SK-N-DZ (cell line): ENCODE measurements at places on chromosomes 3 and 15.
A peak's percentile ranks its signal among the peaks of the same experiment; 100 is the strongest.

GRCh38 chr15:68114840-68115239 is 60.7 kb downstream of the PIAS1 start:
- no peak for DNase-seq

DNA sequence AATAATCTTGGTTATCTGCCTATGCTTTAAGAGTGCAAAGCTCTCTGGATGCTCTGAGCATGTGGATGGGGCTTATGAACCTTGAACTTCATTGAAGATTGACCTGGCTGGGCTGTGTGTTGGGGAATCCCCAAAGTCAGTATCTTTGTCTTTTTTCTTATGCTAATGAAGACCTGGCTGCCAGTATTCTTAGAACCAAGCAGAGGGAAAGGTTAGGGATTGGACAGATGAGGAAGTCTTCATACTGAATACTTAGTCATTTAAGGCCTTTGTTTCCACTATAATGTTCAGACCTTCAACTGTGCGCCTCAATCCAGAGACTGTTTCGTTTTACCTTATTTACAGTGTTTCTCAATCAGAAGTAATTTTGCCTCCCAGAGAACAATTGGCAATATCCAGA is 42.5 kb upstream of the CMTM7 start:
- no peak for DNase-seq

- no peak for DNase-seq
Observed at GRCh38 chr3:129583289-129583688, 23.2 kb downstream of the PLXND1 start.

- DNase-seq = no peak
Observed at GRCh38 chr3:34361921-34362320, 563.5 kb downstream of the PDCD6IP start.

DNA sequence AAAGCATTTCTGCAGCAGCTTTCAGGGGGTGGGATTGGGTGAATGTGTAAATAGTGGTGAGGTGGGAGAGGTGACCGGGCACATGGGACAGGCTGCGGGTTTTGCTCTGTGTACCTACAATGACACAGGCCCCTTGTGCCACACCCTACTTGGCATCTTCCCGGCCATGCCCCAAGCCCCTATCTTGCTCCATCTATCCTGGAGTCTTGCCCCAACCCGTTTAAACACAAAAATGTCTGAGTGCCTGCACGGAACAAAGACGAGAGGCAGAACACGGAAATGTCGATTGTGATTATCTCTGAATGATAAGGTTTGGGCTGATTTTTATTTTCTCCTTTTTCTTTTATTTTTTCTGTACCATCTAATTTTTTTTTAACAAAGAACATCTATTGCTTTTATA is 46.0 kb upstream of the SLC6A1 start:
- no peak for DNase-seq

GRCh38 chr3:169454060-169454317 is 209.5 kb downstream of the MECOM start:
- no peak for DNase-seq

GRCh38 chr3:143824735-143825385 is 23.4 kb downstream of the SLC9A9 start:
- no peak for DNase-seq

DNA sequence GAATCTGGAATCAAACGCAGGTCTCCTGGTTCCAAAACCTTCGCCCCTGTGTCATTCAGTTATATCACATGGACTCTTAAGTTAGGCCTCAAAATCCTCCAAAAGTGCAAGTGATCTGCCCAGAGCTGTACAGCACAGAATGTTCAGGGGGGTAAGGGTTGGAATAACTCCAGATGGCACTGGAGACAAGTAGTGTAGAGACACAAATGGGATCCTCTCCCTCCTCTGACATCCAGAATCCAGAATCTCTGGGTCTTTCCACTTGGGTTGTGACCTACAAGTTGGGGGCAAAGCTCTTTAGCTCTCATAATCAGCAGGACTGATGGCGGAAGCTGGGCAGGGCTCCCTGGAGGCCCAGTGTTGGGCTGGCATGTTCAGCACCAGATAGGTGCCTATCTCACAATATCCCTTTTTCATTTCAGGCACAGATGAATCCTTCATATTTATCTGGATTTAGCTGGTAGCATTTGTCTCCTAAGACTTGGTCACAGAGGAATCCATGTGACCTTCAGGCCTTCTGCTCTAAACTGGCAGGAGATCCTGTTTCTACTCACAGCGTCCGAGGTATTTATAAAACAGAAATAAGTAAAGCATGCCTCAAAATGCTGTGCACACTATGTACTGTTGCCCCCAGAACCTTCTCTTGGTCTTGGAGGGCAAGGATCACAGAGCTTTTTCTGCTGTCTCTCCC is 15.4 kb downstream of the ABHD2 start:
- no peak for DNase-seq

DNA sequence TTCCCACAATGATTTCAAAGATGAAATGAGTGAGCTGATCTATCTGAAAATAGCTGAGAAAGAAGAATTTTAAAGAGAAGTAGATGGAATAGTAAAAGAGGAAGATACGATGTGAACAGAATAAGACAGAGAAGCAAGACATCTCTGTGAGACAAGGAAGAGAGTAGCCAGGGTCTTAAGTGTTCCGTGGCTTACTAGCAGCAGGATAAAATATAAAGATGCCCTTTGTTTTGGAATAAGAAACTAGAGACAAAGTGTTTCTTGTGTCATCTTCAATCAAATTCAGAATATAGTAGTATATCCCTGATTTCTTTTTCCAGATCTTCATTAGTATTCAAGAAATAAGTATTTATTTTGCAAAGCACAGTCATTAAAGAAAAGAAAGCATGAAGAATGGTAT is 281.0 kb upstream of the NECTIN3 start:
- DNase-seq = no peak

- DNase-seq = peak; percentile 20
Observed at GRCh38 chr3:4071481-4072184, 231.5 kb upstream of the SETMAR start.

DNA sequence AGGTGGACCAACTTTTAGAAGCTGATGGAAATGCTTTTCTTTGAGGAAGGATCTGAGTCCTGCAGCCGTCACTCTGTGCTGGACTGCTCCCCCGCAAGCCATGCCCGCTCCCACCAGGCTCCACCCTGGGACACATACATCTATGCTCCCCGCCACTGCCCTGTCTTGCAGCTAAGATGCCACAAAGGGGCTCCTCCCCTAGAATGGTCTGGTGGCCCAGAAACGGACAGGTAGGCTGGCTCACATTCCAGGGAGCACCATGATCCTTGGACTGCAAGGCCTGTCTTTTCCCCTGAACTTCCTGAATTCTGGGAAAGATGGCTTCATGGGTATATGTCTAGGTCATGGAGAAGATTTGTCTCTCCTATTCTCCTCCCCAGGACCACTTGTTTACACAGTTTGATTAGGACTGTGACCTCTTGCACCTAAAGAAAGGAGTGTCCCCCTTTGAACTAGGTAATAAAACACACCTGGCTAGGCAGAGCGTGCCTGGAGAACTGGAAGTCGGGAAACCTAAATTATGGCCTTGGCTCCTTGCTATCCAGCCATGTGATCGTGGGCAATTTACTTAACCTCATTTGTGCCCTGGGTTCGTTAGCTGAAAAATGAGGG is 220.9 kb upstream of the BHLHE40 start:
- no peak for DNase-seq
